Hematopoietic multipotent progenitor cell treated with erythropoietin and hydrocortisone succinate and interleukin-3 and kit ligand, for 6 days (in vitro differentiated cells): ENCODE measurements at places on chromosomes 11 and 22.

- no peak for DNase-seq
Observed at GRCh38 chr11:42890773-42891172, 421.0 kb upstream of the API5 start.

DNA sequence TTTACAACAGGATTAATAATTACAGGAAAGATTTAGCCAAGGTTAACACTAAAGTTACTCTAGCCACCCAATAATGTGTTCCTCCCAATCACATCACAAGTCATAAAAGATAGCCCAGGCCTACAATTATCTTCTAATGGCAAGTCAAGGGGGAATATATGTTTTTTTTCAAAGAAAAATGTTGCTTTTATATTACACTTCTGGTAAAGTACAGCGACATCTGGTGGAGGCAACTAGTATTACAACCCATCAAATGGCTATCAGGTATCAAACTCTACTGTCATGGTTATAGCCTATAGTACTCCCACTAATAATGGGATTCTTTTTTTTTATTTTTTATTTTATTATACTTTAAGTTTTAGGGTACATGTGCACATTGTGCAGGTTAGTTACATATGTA lies 71.8 kb downstream of the XRRA1 start:
- peak; percentile 40 for DNase-seq

DNA sequence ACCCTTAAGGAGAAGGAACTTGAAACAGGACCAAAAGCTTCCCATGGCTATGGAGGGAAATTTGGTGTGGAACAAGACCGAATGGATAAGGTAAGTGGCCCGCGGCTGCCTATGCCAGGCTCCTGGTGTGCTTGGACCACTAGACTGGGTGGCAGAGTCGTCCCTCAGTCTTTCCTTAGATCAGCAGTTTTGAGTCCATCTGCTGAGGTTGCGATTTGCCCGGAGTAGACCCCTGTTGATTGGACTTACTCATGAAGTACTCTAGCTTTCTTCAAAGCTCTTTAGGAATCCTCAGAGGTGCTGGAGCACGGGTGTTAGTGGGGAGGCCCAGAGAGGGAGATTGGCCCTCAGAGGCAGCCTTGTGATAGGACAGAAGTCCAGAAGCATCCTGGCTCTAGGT lies 11.5 kb downstream of the CTTN start:
- no peak for DNase-seq

GRCh38 chr11:2709429-2709828 lies 9.6 kb upstream of the KCNQ1OT1 start:
- DNase-seq, result peak; percentile 39

- no peak for DNase-seq
Observed at GRCh38 chr22:44834065-44834464, 81.7 kb downstream of the ARHGAP8 start.

DNA sequence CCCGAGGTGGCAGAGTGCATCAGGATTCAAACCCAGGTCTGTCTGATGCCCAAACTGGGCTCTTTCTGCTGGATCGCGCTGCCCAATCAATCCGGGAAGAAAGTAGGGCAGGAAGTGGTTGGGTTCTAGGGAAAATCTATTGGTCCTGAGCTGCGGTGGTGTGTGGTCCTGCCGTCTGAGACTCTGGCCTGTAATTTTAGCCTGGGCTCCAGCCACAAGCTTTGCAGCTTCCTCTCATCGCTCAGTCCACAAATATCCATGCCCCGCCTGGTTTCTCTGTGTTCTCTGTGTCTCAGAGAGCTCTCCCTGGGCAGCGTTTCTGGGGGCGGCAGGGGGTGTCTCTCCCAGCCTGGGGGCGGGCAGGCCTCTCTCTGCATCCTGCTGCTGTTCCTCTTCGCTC lies 18.7 kb downstream of the CACNG2 start:
- DNase-seq, result no peak

DNA sequence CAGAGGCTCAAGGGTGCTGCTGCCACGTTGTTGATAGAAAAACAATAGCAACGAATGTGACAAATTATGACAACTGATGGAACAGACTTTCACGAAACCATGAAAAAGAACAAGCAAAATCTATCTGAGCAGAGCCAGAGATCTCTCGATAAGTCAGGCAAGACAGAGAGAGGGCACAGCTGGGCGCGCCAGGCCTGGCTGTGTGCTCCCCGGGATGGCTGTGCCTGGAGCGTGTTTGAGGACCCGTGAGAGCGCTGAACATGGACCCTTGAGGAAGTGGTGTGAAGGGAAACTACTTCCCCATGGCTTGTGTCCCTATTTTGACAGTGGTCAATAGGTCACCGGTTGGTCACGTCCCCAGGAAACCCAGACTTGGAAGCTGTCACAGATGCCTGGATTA lies 83.1 kb upstream of the FGF3 start:
- no peak for DNase-seq

DNA sequence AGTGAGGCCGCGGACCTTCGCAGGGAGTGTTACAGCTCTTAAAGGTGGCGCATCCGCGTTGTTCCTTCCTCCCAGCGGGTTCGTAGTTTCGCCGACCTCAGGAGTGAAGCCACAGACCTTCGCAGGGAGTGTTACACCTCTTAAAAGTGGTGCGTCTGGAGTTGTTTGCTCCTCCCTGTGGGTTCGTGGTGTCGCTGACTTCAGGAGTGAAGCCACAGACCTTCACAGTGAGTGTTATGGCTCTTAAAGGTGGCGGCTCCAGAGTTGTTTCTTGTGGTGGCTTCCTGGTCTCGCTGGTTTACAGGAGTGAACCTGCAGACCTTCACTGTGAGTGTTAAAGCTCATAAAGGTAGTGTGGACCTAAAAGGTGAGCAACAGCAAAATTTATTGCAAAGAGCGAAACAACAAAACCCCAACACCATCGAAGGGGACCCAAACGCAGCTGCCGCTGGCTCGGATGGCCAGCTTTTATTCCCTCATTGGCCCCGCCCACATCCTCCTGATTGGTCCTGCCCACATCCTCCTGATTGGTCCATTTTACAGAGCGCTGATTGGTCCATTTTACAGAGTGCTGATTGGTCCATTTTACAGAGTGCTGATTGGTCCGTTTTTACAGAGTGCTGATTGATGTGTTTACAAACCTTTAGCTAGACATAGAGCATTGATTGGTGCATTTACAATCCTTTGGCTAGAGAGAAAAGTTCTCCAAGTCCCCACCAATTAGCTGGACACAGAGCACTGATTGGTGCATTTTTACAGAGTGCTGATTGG lies 1.2 kb upstream of the TMEM45B start:
- no peak for DNase-seq

- no peak for DNase-seq
Observed at GRCh38 chr11:128964463-128964930, 21.8 kb upstream of the TP53AIP1 start.

- peak; percentile 21 for DNase-seq
Observed at GRCh38 chr22:30314915-30315314, 11.8 kb downstream of the TBC1D10A start.

DNA sequence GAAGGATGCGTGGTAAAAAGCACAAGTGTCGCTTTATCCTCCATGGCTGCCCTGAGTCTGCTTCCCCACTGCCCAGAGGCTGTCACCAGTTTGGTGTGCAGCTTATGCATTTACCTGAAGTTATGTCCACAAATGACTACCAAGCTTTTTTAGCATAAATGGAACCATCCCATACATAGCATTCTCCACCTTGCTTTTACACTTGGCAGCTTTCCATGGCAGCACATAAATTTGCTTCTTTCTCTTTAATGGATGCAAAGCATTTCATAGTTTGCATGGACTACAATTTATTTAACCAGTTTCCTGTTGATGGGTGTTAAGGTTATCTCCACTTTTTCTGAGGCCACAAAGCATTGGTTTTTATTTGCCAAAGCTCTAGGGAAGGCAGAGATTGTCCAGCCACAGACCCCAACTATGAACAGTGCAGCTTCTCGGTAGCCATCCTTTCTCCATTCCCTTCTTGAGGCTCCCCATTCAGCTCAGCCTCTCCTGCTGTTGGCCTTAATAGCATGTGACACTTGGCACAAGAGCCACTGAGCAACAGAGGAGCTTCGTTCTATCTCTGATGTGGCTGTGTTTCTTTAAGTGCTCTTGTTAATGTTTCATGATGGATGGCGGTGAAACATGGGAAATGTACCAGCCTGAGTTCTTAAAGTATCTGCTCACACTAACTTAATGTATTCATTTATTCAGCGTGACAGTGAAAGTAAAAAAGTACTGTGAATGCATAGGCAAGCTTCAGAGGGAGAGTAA lies 59.8 kb upstream of the NAV2 start:
- DNase-seq, result no peak

- DNase-seq, result no peak
Observed at GRCh38 chr22:27994481-27995331, 75.7 kb upstream of the PITPNB start.

- DNase-seq, result no peak
Observed at GRCh38 chr11:108398439-108398838, 68.9 kb downstream of the C11orf65 start.

- no peak for DNase-seq
Observed at GRCh38 chr22:19520007-19520406, 4.2 kb downstream of the CLDN5 start.

- no peak for DNase-seq
Observed at GRCh38 chr22:17104336-17104935, 16.7 kb downstream of the TMEM121B start.

GRCh38 chr11:45857961-45858474 lies 10.7 kb downstream of the CRY2 start:
- DNase-seq, result no peak

- no peak for DNase-seq
Observed at GRCh38 chr22:47776329-47776728, 1013.9 kb downstream of the TBC1D22A start.

GRCh38 chr11:80188076-80188627 lies 747.3 kb upstream of the TENM4 start:
- DNase-seq, result no peak

GRCh38 chr11:8963569-8964323 lies 496 bp downstream of the TMEM9B start:
- DNase-seq, result peak; percentile 91

DNA sequence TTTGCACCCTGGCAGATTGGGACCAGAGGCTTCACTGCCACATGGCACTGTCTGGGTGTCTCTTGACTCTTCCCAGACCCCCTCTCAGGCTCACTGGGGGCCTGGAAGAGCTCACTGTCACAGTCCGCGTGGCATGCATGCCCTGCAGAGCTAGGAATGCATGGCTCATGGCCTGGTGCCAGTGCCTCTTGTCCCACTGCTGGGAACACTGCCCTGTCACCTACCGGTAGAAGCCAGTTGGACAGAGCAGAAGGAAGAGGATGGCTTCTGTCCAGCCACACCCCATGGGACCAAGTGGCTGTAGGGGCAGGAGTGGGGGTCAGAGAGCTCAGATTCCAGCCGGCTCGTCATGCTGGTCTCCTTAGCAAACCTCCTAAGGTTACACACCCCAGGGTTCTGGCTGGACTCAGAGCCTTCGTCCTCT lies 29.7 kb downstream of the MB start:
- DNase-seq, result no peak

- DNase-seq, result no peak
Observed at GRCh38 chr11:28799316-28799715, 691.1 kb downstream of the METTL15 start.

DNA sequence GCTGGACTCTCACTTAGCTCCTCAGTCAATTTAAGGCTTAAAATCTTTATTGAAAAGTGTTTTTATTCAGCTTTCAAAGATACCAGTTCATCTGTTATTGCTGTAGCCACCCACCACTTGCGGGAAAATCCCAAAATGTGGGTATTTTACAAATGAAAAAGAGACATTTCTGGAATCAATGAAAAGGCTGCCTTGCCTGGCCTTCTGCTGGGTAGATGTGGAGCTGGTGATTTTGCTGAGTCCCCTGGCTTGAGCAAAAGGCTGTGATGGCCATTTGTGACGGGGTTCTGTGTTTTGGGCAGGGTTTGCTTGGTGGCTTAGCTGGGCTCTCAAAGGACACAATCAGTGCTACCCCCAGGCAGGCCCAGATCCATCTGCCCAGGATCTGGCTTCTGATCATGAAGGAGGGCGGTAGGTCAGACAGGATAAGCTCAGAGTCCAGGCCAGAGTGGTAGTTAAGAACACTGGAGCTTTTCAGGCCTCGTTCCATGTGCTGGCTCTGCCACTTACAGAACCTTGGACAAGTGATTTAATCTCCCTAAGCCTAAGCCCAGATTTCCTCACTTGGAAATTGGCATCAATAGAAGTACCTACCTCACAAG lies 36.1 kb downstream of the UBASH3B start:
- no peak for DNase-seq

- no peak for DNase-seq
Observed at GRCh38 chr11:34027516-34028408, 23.8 kb upstream of the CAPRIN1 start.
